Naive thymus-derived CD8-positive, alpha-beta T cell (primary cell): ENCODE measurements at places on chromosomes 3 and 15. TPM values are rescaled to one million over a fixed set of nuclear protein-coding genes. Genes with fewer than 3 reads are reported as not detected.

PLA2G4D gene
- total RNA-seq, result not detected

- no peak overlapping the region for H3K27ac ChIP-seq
- H3K4me3 ChIP-seq, result no peak overlapping the region
- H3K4me1 ChIP-seq, result no peaks in the 10 kb centered on the region
- no peak for DNase-seq
Observed at GRCh38 chr3:7630925-7631324, 770.0 kb downstream of the GRM7 start.

DNA sequence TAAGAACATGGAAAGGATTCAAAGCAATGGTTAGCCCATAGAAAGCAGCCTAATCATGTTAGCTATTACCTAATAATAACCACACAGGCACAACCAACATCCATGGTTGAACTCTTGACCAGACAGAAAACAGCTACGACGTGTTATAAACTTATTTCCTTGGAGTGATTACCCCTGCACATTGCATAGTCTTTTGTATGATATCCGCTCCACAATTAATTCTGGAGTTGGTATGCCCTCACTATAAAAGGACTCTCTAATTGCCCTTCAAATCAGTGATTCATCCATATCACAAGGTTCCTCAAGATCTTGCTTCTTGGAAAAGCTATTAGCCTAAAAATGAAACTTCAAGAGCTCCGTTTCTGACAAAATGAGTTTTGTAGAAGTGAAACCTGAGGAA is 117.9 kb downstream of the SYNPR start:
- H3K4me3 ChIP-seq, result no peak overlapping the region
- peaks cover 2% of the 10 kb centered on the region for H3K27me3 ChIP-seq
- no peaks in the 10 kb centered on the region for H3K36me3 ChIP-seq
- no peak overlapping the region for H3K27ac ChIP-seq
- H3K4me1 ChIP-seq, result no peaks in the 10 kb centered on the region
- no peak for DNase-seq

DNA sequence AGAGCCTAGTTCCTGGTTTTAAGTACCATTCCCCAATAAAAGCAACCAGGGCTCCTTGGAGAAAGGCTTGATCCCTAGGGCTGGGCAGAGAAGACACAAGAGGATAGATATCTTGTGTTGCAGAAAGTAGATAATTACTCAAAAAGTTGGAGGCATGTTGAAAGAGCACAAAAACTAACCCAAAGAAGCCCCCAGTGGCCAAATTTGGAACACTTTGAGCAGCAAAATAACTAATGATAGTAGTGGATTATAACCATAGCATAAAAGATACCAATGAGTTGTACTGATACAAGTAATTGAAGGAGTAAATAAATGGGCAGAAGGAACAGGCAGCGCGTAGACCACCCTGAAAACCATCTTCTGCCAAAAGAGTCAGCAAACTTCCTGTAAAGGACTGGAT is 12.0 kb downstream of the EXOSC7 start:
- H3K4me1 ChIP-seq, result peaks cover 31% of the 10 kb centered on the region
- H3K27ac ChIP-seq, result no peak overlapping the region
- no peaks in the 10 kb centered on the region for H3K27me3 ChIP-seq
- no peak for DNase-seq
- H3K4me3 ChIP-seq, result no peak overlapping the region

CCDC71 gene
- total RNA-seq, result 44.0 TPM

SPRED1 gene
- total RNA-seq, result 0.41 TPM

DNA sequence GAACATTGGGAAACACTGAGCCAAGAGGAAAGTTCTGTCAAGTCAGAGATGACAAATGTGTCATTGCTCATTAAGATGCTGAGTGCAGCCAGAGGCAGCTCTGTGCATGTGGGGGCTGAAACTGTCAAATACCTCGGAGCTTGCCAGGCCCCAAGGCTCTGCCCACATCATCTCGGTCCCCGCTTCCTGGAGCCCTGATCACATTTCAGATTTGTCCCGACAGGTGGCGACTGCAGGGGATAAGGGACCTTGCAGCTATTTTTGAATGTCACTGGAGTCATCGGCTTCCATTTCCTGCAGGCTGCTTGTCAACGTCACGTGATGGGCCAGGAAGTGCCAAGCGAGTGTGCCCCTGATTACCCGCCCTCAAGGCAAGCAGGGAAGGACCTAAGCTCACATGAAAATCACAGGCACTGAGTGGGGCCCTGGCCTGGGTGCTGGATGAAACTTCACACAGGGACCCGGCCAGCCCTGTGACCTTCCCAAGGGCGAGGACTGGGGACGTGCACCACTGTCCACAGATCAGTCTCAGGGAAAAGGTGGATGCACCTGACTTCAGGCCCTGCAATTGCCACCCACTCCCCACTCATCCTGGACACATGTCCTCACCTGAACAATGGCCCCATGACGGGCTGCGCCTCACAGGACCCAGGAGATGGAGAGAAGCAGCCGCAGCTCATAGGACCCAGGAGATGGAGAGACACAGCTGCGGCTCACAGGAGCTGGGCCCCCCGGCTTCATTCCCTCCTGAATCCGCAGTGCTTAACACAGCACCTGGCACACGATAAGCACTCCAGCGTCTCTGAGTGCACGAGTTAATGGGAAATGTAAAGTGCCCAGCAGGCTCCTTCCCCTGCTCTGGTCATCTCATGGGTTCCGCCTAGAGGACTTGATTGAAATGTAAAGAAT is 73.4 kb downstream of the NUP210 start:
- peaks cover 38% of the 10 kb centered on the region for H3K4me1 ChIP-seq
- DNase-seq, result peak; percentile 75
- H3K4me3 ChIP-seq, result peak overlapping the region; percentile 70

DNA sequence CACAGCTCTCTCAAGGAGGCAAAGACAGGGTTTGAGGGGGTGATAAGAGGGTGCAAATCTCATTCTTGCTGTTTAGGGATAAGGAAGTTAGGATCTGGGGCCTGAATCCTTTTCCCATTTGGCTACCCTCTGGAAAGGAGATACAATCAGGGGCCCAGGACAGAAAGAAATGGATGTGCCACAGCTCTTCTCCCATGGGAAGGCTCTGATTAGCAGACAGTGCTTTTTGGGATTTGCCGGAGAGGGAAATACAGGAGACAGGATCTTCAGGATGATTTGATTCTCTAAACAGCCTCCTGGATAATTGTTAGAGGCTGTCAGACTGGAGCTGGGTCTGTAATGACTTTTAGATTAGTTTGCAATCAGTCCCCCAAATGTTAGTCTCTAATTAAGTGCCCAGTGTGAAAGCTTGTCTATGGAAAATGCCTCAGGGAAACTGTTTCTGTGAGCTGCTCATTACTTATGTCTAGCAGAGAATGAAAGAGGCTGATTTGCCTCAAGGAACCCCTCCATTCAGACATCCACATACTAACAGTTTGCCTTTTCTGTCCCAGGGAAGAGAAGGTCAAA is 67.6 kb downstream of the COL6A5 start:
- peaks cover 4% of the 10 kb centered on the region for H3K36me3 ChIP-seq
- H3K4me3 ChIP-seq, result no peak overlapping the region
- DNase-seq, result no peak
- no peaks in the 10 kb centered on the region for H3K4me1 ChIP-seq
- peaks cover 1% of the 10 kb centered on the region for H3K27me3 ChIP-seq
- no peak overlapping the region for H3K27ac ChIP-seq

MESP1 gene
- total RNA-seq, result 0.26 TPM

- H3K27me3 ChIP-seq, result no peaks in the 10 kb centered on the region
- no peaks in the 10 kb centered on the region for H3K4me1 ChIP-seq
- DNase-seq, result no peak
- peaks cover 16% of the 10 kb centered on the region for H3K36me3 ChIP-seq
- H3K4me3 ChIP-seq, result no peak overlapping the region
Observed at GRCh38 chr15:75049392-75049791, 26.0 kb downstream of the PPCDC start.

DNA sequence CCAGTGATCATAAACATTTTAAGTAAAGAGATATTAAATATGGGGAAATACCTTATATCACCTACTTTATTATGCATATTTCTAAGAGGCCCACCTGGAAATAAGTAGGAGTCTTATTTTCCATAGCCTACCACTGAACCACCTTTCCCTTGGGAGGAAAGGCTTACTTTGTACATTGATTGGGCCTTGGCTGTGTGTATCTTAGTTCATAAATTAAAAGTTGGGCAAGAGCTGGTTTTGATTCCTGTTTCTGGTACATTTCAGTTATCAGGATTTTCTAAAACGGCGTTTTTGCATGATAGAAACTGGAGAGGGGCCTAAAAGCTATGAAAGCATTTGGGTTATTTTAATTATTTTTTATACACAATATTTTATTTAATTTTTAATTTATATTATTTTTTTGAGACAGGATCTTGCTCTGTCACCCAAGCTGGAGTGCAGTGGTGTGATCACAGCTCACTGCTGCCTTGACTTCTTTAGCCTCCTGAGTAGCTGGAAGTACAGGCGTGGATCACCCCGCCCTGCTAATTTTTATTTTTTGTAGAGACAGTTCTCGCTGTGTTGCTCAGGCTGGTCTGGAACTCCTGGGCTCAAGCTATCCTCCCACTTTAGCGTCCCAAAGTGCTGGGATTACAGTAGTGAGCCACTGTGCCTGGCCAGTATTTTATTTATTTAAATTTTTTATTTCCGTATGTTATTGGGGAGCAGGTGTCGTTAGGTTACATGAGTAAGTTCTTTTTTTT is 2.6 kb downstream of the GMPS start:
- H3K27ac ChIP-seq, result no peak overlapping the region
- no peak overlapping the region for H3K4me3 ChIP-seq
- peaks cover 53% of the 10 kb centered on the region for H3K4me1 ChIP-seq

FEZF2 gene
- total RNA-seq, result not detected

- H3K27me3 ChIP-seq, result peaks cover 55% of the 10 kb centered on the region
- H3K27ac ChIP-seq, result no peak overlapping the region
- peak overlapping the region; percentile 81 for H3K4me3 ChIP-seq
- DNase-seq, result no peak
- H3K4me1 ChIP-seq, result peaks cover 8% of the 10 kb centered on the region
- no peaks in the 10 kb centered on the region for H3K36me3 ChIP-seq
Observed at GRCh38 chr3:134794323-134794722, 737 bp upstream of the EPHB1 start.

DNA sequence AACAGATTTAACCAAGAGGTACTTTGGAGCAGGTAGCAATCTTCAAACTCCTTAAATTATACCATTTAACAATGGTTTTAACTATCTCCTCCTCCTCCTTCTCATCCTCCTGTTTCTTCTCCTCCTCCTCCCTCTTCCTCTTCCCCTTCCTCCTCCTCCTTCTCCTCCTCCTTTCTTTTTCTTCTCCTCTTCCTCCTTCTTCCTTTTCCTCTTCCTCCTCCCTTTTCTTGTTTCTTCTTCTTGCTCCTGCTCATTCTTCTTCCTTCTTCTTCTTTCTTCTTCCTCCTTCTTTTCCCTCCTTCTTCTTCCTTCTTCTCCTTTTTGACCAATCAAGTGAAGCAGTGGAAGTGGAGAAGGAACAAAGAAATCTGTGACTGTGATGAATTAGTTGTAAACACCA is 14.1 kb downstream of the PATL2 start:
- no peak for DNase-seq
- peak overlapping the region; percentile 61 for H3K27ac ChIP-seq
- H3K4me1 ChIP-seq, result peaks cover 40% of the 10 kb centered on the region
- H3K27me3 ChIP-seq, result no peaks in the 10 kb centered on the region

MAN2A2 gene
- total RNA-seq, result 126 TPM

PAK6 gene
- not detected for total RNA-seq

GRCh38 chr15:70892912-70893560 is 410 bp downstream of the LRRC49 start:
- H3K4me3 ChIP-seq, result peak overlapping the region; percentile 84
- peaks cover 10% of the 10 kb centered on the region for H3K36me3 ChIP-seq

GRCh38 chr3:53936347-53936746 is 44.7 kb upstream of the SELENOK start:
- H3K27me3 ChIP-seq, result peaks cover 50% of the 10 kb centered on the region
- H3K27ac ChIP-seq, result no peak overlapping the region
- no peak for DNase-seq
- no peaks in the 10 kb centered on the region for H3K4me1 ChIP-seq
- H3K4me3 ChIP-seq, result no peak overlapping the region

DNA sequence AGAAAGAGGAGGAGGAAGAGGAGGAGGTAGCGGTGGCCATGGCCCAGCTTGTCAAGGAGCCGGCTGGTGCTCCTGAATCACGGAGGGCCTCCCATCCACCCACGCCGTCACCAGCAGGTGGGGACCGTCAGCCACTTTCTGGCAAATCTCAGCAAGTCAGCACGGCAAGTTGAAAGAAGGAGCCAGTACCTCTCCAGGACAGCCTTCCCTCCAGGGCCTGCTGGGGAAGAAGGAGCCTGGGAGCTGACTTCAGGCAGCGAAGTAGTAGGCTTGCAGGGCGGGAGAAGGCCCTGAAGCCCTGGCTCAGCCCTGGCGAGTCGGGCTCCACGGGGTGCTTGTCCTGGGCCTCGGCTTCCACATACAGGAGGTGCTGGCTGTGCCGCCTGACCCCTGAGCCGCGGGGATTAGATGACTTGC is 99.2 kb upstream of the TRPM1 start:
- no peaks in the 10 kb centered on the region for H3K36me3 ChIP-seq
- DNase-seq, result peak; percentile 53
- peak overlapping the region; percentile 14 for H3K27ac ChIP-seq
- peaks cover 27% of the 10 kb centered on the region for H3K4me1 ChIP-seq
- no peaks in the 10 kb centered on the region for H3K27me3 ChIP-seq

PRTG gene
- total RNA-seq, result not detected

DNA sequence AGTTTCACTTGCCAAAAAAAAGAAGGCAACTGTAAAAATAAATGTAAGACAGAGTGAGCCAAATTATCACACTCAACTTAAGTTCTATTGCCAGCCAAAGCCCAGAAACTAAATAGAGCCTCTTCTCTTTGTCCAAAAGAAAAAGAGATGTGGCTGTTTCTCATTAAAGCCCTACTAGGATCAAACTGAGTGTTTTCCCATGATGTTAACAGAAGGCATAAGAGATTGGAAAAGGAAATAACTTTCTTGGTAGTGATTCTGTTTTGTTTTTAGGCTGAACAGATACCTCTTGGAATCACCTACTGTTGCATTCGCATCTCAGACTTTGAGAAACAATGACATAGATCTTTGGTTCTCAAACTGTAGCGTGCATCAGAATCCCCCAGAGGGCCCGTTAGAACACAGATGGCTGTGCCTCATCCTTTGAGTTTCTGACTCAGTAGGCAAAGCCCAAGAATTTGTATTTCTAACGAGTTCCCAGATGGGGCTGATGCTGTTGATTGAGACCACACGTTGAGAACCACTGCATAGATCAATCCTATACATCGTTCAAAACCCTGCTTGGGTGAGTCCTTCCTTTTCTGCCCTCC is 42.5 kb upstream of the SRGAP3 start:
- no peak overlapping the region for H3K4me3 ChIP-seq
- no peak for DNase-seq
- no peak overlapping the region for H3K27ac ChIP-seq
- no peaks in the 10 kb centered on the region for H3K36me3 ChIP-seq
- H3K27me3 ChIP-seq, result no peaks in the 10 kb centered on the region

DNA sequence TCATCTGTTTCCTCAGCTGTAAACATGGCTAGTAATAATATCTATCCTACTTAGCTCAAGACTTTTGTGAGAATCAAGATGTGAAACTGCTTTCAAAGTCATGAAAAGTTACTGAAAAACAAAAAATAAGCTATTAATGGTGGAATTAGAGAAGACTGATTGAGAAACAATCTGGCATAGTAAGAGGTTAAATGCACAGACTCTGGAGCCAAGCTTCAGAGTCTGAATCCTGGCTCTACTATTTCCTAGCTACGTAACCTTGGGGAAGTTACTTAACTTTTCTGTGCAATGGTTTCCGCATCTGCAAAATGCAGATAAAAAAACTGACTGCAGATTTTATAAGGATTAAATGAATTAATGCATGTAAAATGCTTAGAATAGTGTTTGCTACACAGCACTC is 28.8 kb downstream of the LRRFIP2 start:
- H3K27ac ChIP-seq, result no peak overlapping the region
- H3K27me3 ChIP-seq, result no peaks in the 10 kb centered on the region
- no peak for DNase-seq
- peaks cover 41% of the 10 kb centered on the region for H3K36me3 ChIP-seq
- H3K4me3 ChIP-seq, result no peak overlapping the region

UQCRC1 gene
- total RNA-seq, result 83.4 TPM
